ENCODE measurements at places on chromosomes 12 and 14.

GRCh38 chr12:25438638-25439037 is 114.4 kb downstream of the LMNTD1 start:
- no peak for DNase-seq

DNA sequence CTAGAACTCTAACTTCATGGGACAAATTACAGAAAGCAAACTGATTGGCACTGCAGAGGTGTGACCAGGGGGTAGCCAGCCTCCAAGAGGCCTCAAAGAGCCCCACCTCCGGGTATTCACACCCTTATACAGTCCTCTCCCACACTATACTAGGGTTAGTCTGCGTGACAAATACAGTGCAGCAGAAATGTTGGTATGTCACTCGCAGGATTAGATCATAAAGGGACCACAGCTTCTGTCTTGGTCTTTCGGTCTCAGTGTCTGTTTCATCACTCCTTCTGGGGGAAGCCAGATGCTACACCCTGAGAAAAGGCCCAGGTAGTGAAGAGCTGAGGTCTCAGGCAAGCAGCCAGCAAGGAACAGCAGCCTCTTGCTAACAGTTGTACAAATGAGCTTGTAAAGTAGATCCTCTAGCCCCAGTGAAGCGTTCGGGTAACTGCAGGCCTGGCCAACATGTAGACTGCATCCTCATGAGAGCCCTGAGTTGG is 68.9 kb upstream of the SAV1 start:
- DNase-seq = no peak

GRCh38 chr14:74962046-74962445 is 6.6 kb upstream of the PGF start:
- DNase-seq = no peak

- no peak for DNase-seq
Observed at GRCh38 chr12:122250047-122250446, 16.2 kb downstream of the VPS33A start.

- no peak for DNase-seq
Observed at GRCh38 chr12:27814851-27815591, 35.0 kb upstream of the MANSC4 start.
